H7 (cell line): ENCODE measurements at places on chromosomes 13 and 19.

DNA sequence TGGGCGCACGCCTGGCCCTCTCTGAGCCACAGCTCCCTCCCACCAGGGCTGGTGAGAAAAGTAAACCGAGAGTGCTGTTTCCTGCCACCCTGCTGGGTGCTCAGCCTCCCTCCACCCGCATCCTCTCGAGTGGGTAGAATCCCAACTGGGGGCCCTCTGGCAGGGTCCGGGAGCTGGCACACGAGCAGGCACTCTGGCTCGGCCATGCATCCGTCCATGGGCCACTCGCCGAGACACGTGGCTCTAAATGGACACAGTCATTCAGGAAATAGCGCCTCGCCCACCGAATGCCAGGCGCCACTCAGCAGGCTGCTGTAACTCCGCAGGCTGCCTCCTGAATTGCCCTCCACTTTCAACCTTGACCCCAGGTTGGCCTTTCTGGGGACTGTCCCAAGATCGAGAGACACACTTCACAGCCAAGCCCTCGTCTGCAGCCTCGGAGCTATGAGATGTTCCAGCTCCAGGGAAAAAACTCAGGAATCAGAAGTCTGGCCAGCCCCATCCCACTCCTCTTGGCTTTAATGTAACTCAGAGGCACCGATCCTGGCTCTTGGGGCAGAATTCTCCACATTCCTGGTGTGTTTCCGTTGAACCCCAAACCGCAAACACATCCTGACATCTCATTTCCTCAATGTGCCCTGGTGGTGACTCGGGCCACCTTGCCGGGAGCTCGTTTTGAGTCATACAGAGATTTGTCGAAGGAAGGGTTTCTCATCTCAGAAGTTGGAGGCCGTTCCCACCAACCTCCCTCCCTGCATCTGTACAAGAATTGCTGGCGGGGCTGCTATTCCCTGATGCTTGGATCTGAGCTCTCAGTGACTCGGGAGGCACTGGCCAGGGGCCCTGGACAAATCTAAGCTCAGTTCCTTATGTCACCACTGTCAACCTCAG, 14.1 kb downstream of the KLF2 start:
- DNase-seq = peak; percentile 61

- DNase-seq = no peak
Measured at GRCh38 chr19:44608391-44608821, 5.0 kb upstream of the IGSF23 start.

GRCh38 chr19:13796301-13797057, 1.2 kb downstream of the ZSWIM4 start:
- DNase-seq = peak; percentile 86

DNA sequence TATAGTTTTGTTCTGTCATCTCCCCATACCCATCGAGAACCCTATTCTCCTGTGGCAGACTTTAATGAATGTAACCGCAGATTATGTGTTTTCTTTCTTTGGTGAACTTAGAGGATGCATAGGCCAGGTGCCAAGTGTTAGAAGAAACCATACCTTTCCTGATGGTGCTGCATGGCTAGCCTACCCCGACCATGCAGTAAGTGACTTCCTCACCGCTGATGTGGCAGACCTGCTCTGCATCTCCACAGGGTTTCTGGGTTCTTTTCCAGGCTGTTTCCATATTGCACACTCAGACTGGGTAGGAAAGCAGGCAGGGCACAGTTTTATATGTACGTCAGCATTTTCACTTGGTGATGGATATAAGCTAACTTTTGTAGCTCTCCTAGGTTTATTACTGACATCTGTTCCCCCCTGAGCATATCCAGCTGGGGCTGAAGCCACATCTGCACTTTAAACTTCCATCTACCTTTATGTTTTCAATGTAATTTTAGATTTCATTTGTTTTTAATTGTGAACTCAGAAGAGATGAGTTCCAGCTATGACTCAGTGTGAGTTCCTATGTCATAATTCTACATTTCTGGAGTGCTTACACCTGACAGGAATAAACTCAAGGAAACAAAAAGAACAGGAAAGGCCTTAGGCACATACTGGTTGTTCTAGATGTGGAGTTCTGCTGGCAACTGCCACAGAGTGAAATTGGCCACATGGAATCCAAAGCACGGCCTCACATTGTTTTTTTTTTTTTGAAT, 42.3 kb downstream of the LRCH1 start:
- DNase-seq = no peak

GRCh38 chr19:30712431-30713337, 340.5 kb downstream of the ZNF536 start:
- DNase-seq = no peak
